Stimulated activated CD4-positive, alpha-beta T cell treated with anti-CD3 and anti-CD28 coated beads, Interleukin-15, amount 100 ng/mL, for 1 hour (primary cell): ENCODE measurements at places on chromosomes 12 and 14.

DNA sequence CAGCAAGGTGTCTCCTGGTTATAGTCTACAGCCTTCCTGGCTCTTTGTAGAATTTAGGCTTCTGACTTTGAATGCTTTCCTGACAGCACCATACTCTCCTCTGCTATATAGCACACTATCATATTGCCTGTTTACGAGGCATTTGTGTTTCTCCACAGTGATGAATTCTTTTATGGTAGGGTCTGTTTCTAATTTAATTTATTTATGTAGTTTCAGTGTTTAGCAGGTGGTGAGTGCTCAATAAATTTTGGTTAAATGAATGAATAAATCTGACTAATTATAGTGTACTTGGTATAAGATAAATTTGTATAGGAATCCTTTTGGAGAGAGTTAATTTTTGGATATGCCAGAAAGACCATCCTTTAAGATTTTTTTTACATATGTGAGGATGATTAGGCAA, 115.3 kb downstream of the RAD51B start:
- no peak for DNase-seq

DNA sequence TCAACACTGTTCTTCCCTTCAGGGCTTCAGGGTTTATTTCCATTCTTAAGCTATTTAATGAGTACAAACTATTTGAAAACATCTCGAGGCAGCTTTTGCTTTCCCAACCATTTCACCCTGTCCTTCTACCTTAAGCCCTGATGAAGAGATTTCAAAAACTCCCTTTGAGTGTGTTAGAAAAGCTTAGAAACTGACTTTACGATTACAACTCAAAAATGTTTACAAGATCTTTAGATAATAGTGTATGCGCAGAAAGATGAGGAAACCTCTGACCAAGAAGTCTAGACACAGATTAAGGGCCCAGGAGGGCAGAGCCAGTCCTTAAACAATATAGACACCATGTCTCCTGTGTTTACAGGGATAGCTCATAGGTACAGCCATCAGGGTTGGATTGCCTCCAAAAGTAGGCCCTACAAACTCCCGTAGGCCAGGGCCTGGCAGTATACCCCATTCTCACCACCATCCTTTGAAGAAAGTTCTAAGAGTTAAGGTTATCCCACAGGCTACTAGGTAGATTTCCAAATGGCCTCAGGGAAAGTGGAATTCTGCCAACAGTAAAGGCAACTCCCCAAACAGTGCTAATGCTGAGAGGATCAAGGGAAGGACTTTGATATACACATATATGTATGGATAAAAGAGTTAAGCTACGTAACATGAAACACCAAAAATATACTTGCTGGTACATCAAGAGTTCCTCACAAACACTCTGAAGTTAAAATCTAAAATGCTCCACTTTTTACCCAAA, 11.4 kb upstream of the SOS2 start:
- no peak for DNase-seq

- no peak for DNase-seq
These were observed 264.2 kb upstream of the AMIGO2 start for GRCh38 chr12:47343684-47344567.

GRCh38 chr14:90514015-90514398, 117.2 kb downstream of the CALM1 start:
- DNase-seq: no peak

GRCh38 chr14:23381871-23382270, 5.0 kb downstream of the CMTM5 start:
- DNase-seq: no peak

DNA sequence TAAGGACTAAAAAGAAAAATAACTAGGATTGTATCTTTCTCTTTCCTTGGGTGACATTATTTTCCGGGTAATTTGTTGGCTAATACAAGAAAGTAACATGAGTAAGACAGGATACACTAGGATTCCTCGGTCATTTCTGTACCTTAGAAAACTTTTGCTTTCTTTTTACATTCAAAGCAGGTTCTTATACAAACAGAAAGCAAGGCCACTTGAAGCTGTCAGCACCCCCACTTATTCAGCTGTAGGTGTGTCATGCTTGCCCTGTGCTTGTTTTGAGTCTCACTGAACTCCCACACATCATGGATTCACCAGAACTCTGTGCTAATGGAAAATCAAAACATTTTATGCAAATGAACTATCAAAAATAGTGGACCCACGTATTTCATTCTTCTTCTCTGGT, 266.8 kb upstream of the CLEC14A start:
- DNase-seq: no peak

DNA sequence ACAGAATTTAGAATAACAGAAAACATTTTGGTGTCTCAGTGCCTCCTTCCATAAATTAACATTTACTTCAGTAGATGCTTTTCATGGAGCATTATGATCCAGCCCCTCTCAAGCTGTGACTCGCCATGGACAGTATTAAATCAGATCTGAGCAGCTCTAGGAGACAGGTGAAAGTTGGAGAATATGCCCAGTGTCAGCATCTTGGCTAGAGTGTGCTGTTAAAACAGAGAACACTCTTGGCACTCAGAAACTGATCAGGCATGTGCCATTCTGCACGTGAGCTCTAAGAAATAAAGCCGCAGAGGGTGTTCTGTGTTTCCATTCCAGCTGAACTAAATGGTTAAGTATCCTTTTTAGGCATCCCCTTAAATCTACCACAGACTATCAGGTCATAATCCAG, 68.0 kb downstream of the DIP2B start:
- no peak for DNase-seq

DNA sequence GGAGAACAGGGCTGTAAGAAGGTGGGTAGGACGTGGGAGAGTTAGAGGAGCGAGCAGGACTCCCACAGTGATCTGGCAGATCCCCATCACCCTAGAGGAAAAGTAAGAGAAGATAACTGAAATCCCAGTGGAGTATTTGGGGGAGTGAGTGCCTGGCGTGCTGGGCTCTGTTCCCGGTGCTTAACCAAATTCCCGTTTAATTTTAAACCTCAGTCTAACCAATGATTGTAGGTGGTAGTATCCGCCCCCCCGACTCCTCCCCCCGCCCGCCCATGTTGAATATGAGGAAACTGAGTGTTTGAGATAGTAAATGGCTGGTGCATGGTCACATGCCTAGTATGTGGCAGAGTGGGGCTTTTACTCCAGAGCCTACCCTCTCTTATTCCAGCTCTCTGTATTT, 1.2 kb downstream of the TARBP2 start:
- DNase-seq: no peak

- no peak for DNase-seq
These were observed 27.6 kb downstream of the EVL start for GRCh38 chr14:100092832-100093231.

DNA sequence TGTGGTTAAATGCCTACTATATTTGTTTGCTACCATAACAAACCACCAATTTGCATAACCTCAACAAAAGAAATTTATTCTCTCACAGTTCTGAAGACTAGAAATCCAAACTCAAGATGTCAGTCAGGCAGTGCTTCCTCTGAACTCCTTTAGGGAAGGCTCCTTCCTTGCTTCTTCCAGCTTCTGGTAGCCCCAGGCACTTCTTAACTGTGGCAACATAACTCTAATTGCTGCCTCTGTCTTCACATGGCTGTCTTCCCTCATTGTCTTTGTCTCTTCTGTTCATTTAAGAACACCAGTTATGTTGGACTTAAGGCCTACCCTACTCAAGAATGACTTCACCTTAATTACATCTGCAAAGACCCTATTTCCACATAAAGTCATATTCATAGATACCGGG, 206.9 kb downstream of the SYT1 start:
- DNase-seq: no peak

- no peak for DNase-seq
These were observed 6.2 kb downstream of the CMKLR1 start for GRCh38 chr12:108332791-108333382.

GRCh38 chr12:130764073-130764472, 48.0 kb upstream of the RIMBP2 start:
- DNase-seq: no peak

- DNase-seq: no peak
These were observed 115.4 kb downstream of the TMTC2 start for GRCh38 chr12:82801951-82802610.
